Fibroblast of the aortic adventitia (primary cell): ENCODE measurements at places on chromosomes 5 and 9. TPM values are rescaled to one million over a fixed set of nuclear protein-coding genes. Genes with fewer than 3 reads are reported as not detected.

DNA sequence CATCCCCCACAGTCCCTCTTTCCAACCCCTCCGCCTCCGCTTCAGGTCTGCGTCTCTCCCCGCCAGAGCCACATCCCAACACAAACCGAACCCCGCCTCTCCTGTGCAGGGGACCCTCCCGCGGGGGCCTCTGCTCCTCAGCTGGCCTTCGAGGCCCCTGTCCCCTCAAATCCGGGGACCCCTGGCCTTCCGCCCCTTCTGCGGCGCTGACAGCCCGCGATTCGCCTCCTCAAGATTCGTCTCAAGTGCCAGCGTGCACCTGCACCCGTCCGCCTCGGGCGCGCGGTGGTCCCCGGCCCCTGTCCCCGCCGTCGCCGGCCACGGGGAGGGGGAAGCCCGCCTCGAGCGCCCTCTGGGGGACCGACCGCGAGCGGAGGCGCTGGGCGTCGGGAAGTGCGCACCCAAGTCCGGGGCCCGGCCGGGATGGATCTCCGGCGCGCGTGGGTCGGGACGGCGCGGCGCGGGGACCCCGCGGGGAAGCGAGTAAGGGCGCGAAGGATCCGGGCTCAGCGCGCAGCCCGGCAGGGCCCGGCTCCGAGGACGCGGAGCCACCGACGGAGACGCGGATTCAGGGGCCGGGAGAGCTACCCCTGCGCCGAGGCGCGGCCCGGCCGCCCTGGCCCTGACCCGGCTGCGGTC is 623 bp downstream of the FLT4 start:
- DNase-seq: no peak

The PIP5K1B gene
- not detected in 2 replicates for total RNA-seq

The MELK gene
- 2.9 and 44.4 TPM in 2 replicates for total RNA-seq

The FAM221B gene
- not detected in 2 replicates for total RNA-seq

The ZFP37 gene
- total RNA-seq: 0.82 and 3.6 TPM in 2 replicates

- DNase-seq: no peak
Observed at GRCh38 chr9:137707361-137707760, 88.6 kb downstream of the EHMT1 start.

The ADAMTS13 gene
- 1.4 and 2.1 TPM in 2 replicates for total RNA-seq

DNA sequence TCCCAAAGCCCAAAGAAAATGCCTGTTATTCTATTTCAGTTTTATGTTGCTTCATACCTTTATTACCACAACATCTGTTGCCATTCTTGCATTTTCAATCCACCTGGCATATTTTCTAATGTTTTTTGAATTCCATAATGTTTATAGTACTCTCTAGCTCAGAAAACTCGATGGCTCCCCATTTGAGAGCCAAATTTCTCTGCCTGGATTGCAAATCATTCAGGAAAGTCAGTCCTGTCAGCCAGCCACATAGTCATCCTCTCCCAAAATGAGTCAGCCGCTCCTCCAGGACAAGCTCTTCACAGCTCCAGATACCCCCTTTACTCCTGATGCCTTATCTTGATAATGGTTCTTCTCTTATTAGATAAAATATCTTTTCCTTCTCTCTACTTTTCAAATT is 78.2 kb upstream of the ADCY2 start:
- DNase-seq: peak; percentile 34

- DNase-seq: peak; percentile 66
Observed at GRCh38 chr9:14383294-14383693, 69.4 kb upstream of the NFIB start.

GRCh38 chr9:114155263-114155994 is at the start of gene COL27A1:
Gene COL27A1, plus strand, starts transcription at chr9:114155537. Its CDS starts 414 bp downstream, at chr9:114155951.
- DNase-seq: peak; percentile 76

- DNase-seq: peak; percentile 76
Observed at GRCh38 chr5:131466171-131466766, 168.8 kb downstream of the RAPGEF6 start.
